ENCODE measurements at places on chromosomes 6 and 20.

GRCh38 chr6:29847871-29848630 is 20.4 kb downstream of the HLA-G start:
- peak; percentile 79 for DNase-seq

DNA sequence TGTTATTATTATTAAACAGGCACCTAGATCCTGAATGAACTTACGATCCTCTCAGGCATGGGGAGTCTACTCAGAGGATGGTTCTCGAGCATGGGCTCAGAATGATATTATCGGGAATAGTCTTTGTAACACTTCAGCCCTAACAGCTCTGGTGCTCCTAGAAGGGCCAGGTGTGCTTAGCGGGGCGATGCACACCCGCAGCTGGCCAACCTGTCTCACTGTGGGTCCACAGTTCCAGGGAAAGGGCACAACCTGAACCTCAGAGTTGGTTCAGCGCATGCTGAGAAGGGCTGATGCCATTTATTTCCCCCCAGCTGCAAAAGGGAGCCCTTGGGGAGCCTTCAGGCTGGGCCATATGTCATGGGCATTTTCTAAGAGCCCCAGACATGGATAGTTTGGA is 26.2 kb downstream of the RRAGD start:
- DNase-seq, result no peak

DNA sequence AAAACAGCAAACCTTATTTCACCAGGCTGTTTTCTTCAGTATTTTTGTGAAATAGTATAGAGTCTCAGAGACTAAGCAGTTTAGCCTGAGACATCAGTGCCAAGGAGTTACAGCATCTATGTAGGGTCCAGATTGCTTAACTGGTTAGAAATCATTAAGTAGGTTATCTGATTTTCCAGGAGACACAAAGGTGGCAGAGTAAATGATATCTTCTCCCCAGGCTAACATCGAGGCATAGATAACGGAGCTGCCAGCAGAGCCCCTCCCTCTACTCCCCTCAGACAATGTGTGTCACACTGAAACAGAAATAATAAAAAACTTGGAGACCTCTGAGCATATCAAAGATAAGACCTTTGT is 473.0 kb upstream of the CITED2 start:
- DNase-seq, result no peak

GRCh38 chr6:69601132-69601531 is 195.7 kb downstream of the LMBRD1 start:
- no peak for DNase-seq

DNA sequence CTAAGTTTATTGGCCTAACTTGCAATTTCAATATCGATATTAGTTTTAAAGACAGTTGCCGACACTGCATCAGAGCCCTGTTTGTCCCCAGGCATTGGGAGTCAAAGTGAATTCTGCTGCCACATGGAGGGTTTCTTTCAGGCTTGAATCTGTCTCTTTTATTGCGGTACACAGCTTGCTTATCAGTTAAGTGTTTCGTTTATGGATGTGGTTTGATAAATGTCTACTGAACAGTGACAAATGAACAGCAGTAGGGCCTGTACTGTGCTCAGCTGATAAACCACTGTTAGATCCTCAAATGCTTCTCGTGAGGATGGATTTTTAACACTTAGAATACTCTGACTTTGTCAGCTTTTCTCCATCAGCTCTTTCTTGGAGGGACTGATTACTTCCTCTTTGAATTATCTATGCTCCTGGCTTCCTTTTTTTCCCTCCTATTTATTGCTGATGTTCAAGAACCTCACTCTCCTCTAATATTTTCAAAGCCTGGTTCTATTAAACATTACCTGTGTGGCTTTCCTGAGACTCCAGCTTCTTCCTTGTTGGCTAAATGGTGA is 240.8 kb downstream of the PLCB1 start:
- DNase-seq, result no peak

All from CD4-positive, alpha-beta T cell treated with Interleukin-4 for 4 hours (primary cell).